Brain (organoid and tissue), 16 donors: ENCODE measurements at places on chromosomes 4 and X.

DNA sequence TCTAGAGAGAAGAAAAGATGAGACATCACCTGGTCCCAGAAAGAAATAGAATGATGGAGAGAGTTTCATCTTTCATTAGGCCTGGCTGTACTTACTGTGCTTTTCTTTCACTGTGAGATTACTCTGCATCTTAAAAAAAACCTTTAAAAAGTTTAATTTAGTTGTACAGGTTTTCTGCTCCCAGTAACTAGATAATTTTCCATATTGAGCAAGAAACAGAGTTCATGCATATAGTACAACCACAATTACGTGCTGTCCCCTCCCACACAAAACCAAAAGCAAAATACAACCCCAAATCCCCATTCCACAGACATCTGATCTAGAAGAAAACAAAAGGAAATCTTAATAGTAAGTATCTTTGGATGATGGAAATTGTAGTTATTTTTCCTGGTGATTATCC, 371.2 kb downstream of the SH2D1A start:
- DNase-seq = no peak

- DNase-seq = no peak
These were observed 288.5 kb downstream of the USP46 start for GRCh38 chr4:52370576-52370975.

GRCh38 chrX:87272491-87272890, 245.1 kb upstream of the KLHL4 start:
- DNase-seq = no peak

DNA sequence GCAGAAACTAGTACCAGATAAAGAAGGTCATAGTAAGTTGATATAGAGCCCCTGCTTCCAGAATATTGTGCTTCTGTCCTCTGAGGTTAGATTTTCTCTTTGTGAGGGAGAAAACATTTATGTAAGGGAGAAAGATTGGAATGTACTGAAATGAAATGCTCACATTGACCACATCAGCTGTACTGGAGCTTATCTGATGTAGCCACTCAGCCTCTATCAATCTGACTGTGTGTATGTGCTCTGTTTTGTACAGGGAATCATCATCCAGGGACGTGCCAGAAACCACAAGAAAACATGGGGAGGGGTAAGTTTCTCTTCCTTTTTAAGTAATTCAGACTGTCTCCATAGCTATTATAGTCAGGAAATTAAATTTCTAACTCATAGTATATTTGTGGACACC, 56.8 kb downstream of the PRRG1 start:
- no peak for DNase-seq

DNA sequence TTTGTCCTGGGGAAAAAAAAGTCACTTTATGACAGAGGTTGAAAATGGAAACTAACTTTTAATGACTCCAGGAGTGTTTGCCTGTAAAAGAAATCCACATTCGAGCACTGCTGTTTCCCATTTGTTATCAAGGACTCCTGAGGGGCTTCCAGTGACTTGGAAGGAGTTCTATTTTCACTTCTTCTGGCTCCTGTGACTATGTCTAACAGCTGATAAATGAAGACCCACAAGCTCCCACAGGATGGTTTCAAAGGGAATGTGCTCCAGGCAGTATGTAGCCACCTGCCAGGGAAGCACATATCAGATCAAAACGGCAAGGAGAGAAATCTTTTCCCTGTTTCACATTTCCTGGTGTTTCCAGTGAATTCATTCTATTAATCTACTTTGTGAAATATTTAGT, 159.8 kb upstream of the FAM241A start:
- DNase-seq = peak; percentile 51

- DNase-seq = no peak
These were observed 18.3 kb upstream of the PGRMC2 start for GRCh38 chr4:128305942-128306341.

DNA sequence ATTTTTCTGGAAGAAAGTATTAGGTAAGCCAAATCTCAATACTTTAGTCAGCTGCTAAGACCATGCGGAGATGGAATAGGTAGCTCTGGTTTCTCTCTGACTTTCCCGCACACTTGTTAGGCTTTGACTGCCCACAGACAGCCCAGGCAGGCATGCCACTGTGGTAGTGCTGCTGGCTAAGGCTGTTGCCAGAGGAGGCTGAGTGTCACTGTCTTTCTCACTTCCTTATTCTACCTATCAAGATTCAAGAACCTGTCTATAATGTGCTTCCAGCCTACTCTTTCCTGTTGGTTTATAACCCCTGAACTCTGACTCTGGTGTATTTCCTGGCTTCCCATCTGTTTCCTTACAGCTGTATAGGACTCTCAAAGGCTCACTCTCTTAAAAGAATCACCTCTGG, 81.8 kb upstream of the TRPC5 start:
- DNase-seq = no peak

GRCh38 chrX:10397349-10397748, 223.0 kb downstream of the MID1 start:
- no peak for DNase-seq

DNA sequence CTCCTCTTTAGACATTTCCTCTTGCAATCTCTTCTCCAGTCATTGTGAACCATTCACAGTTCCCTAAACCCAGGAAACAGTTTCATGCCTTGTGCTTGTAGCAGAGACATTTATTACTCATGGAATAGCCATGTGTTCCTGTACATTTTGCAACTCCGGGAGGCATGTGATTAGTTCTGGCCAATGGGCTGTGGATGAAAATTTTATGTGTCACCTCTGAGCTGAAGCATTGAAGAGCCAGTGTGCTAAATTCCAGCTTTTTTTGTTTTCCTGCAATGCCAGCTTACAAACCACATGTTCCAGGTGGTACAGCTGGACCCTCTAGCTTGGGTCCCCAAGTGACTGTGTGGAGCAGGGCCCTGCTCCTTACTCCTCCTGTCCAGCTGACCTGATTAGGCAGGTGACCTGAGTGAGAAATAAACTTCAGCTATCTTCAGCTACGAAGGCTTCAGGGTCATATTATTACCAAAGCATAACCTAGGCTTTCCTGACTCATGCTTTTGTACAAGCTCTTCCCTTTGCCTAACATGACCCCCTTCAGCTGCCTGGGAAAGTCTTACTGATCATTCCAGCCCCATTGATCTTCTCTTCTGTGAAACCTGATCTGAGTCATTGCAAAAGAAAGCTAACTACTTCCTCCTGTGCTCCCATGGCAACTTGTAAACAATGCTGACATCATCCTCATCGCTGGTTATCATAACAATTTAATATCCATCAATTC, 200.4 kb downstream of the PTTG2 start:
- DNase-seq = no peak

DNA sequence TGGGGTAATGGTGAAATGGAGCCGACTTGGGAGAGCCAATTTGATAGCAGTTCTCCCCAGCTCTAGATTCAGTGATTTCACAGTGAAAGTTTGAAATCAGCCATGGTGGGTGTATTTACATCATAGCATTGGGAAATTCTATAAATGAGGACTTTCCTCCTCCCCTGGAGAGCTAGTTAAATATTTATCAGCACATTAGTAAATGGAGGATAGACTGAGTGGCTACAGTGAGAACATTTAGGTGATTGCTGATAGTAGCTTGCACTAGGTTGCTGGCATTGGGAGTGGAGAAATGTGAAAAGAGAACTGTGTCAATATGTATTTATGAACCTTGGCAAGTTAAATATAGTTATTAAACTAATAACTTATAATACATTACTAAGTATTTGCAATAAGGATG, 347.3 kb downstream of the CCSER1 start:
- no peak for DNase-seq

DNA sequence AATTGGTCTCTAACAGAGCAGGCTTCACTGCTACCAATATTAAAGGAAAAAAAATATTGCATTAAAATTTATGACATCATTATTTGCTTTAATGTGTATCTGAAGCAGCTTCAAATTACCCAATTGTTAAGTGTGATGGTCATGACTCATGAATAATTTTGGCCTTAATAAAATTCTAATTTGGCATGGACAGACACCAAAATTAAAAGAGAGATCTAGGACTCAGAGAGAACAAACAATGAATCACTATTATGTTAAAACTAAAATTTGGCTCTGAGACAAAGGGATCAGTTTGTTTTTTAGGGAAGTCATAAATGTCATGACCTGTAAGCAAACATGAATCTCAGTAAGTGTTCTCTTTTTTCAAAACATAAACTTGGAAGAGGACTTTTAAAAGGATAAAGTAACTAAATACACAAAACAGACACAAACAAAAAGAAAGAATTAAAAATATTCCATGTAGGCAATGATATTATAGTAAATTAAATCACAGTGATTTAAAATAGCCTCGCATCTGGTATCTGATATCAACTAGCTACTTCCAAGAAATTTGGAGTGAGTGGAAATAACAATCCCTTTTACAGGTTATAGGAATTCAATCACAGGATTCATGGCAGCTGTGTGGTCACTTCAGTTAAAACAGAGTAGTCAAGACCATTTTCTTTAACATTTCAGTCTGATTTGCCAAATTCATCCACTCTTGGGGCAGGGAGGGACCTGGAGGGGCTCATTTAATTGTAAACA, 11.6 kb downstream of the VEGFC start:
- DNase-seq = no peak
